ENCODE measurements at places on chromosomes 7 and 10.

GRCh38 chr10:71401056-71401455 is 4.3 kb downstream of the CDH23 start:
- DNase-seq: no peak

DNA sequence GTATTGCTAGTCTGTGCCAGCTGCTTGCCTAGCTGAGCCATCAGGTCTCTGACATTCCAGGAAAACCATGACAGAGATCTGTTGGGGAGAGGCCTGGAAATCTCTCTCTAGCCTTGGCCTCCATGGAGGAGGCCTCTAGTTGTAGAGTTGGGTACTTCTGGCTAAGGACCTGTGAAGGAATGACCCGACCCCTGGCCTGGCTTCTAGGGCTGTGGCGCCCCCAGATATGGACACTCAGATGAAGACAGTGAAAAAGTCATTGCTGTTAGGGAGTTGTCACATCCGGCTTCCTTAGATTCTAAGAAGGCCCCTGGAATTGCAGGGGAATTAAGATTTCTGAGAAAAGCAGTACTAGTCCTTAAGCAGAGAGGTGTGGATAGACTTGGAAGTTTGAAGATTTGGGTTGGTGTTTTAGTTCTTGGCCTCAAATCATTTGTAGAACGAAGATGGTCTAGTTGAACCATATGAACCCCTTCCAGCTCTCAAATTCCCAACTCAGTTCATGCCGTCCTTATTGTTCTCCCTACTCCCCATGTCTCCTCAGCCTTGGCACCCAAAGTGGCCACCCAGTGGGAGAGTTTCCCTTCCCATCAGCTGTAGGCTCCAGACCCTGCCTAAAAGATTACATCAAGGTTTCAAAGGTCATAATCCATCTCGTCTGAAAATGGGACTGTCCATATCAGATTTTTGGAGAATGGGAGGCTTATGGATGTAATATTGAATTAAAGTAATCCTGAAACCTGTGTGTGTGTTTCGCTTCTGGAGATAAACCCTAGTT is 7.0 kb downstream of the HHEX start:
- no peak for DNase-seq

DNA sequence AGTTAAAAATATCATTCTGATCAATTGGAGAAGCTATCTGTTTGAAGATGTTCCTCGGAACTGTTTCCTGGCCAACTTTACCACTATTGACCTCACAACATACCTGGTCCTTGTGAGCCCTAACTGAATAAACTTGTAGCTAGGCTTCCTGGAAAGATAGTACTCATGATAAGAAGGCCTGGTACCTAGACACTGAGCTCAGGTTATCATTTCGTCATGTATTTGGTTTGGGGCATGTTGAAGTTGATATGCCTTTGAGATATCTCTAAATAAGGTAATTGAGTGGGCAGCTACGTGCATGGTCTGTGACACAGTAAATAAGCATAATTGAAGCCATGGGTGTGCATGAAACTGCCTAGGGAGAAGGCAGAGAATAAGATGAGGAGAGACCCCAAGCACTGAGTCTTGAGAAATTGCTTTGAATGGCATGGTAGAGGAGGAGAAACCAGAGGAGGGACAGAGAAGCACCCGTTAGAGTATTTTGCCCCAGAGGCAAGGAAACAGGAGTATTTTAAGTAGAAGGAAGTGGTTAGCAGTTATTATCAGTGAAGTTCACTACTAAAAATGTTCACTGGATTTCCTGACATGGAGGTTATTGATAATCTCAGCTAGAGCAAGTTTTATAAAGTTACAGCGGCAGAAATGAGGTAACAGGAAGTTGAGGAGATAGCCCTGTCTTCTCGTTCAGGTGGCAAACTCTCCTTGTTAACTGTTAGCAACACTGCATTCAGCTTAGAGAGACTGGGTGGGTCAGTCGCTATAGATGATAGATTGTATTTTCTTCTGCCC is 55.6 kb downstream of the CC2D2B start:
- DNase-seq: no peak

DNA sequence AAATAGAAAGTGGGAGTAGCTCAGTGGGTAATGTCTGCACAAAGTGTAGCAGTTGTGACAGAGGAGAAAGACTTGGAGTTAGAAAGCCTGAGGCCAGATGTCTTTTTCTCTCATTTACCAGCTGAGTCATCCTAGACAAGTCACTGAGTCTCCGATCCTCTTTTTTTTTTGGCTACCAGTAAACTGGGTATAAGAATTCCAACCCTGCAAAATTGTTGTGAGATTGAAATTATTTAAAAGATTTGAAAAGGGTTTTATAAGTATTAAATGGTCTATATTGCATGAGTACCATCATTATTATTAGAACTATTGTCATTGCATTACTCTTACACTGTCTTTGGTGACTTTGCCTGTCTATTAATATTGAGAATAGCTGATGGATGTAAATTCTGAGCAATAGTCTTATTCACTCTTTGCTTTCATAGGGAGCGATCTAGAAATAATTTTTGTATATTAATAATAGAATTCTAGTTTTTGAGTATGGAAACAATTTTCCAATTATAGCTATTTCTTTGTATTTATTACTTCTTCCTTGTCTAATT is 74.0 kb downstream of the ARID5B start:
- peak; percentile 92 for DNase-seq

- DNase-seq: peak; percentile 65
Measured at GRCh38 chr7:20329389-20330238, 1.1 kb upstream of the ITGB8 start.

GRCh38 chr7:46811529-46811928 is 770.4 kb downstream of the TNS3 start:
- peak; percentile 98 for DNase-seq

DNA sequence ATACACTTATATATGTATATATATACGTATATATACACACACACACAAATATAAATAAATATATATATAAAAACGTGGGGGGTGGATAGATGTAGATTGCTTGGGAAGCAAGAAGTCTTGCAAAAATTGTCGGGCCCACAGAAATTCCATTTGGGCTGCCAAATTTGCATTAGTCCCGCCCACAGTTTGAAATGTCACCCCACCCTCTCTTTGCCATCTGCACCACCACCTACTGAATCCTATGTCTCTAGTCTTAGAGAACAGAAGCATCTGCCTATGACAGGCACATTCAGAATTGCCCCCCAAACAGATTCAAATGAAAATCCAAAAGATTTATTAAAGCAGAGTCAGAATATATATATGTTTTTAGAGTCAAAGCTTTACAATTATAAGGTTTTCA is 25.6 kb upstream of the CACNA2D1 start:
- DNase-seq: no peak

DNA sequence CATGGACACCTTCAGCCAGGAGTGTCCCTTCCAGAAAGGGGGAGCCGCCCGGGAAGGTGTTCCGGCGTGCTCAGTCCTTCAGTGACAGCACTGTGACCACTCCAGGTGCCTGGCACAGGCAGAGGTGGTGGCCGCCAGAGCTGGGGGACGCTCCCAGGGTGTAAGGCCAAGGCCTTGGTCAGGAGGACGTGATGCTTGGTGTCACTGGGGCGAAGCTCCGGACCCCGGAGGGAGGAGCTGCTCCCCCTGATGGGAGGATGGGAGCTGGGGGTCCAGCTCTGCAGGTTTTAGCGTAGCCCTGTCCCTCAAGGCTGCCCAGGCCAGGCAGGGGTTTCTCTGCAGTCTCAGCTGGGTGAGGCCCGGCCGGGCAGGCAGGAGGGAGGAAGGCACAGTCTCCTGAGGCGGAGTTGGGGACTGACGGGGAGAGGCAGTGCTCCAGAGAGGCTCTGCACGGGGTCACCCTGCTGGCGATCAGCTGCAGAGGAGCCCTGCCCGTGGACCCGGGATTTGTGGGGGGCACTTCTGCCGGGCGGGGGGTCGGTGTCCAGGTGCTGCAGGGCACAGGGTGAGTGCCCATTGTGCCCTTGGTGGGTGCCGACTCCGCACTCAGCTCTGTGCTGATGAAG is 56.5 kb upstream of the DNAJB6 start:
- DNase-seq: no peak

GRCh38 chr10:114336823-114337509 is 67.3 kb downstream of the AFAP1L2 start:
- no peak for DNase-seq

DNA sequence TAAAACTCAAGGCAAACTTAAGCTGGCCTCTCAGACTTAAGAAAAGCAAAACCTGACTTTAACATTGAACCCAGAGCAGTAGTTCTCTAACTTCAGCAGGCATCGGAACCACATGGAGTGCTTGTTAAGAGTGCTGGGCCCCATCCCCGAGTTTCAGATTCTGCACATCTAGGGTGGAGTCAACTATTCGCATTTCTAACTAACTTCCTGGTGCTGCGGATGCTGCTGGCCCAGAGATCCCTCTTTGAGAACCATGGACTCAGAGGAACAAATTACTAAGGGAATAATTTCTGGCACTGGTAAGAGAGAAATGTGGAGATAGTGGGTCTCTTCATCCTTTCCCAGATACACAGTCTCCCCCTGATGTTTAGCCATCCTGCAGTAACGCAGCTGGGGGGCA is 14.6 kb upstream of the NPFFR1 start:
- DNase-seq: no peak

Data from fibroblast of mammary gland (primary cell).